ENCODE measurements at places on chromosomes 2 and 18.

DNA sequence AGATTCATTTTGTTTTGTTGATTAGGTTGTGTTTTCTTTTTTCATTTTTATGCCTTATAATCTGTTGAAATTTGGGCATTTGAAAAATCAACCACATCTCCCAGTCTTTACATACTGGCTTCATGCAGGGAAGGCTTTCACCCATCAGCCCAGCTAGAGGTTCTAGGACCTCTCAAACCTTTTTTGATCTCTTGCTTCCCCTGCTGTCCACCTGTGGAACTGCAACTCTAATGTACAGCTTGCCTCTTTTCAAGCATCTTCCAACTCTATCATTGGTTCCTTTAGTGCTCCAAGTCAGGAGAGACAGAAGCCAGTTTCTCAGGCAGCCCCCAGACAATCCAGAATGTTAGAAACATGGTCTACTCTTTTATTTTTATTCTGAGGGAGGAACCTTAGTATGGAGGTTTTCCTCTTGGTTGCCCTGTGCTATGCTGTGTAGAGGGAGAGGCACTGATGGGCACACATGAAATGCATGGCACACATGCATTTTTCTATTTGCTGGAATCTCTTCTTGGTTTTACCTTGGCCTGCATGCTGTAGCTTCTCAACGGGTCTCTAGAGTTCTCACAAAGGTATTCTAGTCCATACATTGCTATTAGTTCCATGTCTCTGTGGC, 107.2 kb upstream of the L3MBTL4 start:
- DNase-seq: no peak

DNA sequence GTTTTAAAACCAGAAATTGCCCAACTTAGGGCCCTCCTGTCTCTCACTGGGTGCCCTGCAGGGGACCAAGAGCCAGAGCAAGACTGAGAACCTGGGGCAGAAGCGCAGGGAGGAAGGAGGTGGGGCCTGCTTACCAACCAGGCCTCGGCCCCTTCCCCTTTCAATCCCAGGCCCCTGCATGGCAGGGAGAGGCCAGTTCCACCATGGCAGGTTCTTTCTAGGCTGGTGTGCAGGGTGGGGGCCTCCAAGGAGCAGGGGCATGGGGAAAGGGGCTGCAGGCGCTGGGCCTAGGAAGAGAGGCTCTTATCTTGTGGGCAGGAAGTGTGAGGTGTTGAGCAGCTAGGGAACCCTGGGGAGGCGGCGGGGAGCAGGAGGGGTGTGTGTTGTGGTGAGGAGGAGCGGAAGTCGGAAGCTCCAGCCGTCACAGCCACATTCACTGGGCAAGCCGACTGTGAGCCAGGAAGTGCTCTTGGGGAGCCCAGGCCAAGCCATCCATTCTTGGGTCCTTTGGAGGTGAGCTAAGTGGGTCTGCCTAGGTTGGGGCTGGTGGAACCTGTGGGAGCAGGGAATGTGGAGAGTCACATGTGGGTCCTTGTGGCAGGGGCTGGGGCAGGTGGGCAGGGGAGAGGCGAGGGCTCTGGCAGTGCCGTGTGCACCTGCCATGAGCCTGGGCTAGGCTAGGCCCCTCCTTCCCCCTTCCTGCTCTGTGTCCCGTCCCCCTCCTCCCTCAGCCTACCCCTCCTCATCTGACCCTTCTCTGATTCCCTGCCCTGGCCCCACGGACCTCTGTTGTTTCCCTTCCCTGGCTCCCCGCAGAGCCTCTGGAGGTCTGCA, at the start of gene PSD4:
TSS of gene PSD4 (plus strand) at position 430 of the 834 bp plus-strand sequence. CDS start 8,486 bp downstream, outside the sequence.
- no peak for DNase-seq

GRCh38 chr18:59172664-59173249, 33.1 kb downstream of the SEC11C start:
- no peak for DNase-seq

- no peak for DNase-seq
Observed at GRCh38 chr18:12255626-12256026, 1.5 kb downstream of the CIDEA start.

DNA sequence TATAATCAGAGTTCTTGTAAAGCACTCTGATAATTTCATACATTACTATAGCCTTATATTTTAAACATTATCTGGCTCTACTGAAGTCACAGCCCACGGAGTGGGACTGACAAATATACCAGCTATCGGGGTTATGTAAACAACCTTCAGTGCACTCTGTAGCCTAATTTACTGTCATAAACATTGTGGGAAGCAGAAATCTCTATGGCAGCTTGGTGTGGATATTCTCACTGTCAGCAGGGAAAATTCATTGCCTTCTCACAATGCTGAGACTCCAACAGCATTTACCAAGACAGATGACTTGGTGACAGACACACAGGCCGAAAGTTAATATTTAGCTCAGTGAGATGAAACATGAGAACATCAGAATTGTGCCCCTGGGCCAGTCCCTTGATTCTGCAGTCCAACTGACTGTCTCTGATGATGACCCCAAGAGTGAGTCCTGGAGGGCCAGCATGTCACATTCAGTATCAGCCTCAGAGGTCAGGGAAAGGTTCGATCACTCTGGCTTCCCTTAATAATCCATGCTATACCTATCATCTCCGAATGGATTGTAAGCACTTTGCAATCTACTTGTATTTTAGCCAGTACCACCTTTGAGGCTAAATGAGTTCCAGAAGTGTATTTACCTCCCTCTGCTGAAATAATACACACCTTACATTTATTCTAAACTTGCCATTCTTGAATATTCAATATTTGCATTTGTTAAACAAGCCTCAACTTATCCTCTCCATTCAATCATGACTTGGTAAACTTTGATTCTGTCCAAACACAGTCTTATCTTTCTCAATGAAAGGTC, 146.2 kb upstream of the OSR1 start:
- DNase-seq: no peak

GRCh38 chr2:156704617-156705016, 268.4 kb downstream of the GPD2 start:
- DNase-seq: no peak

GRCh38 chr18:79790996-79791972, 6.5 kb upstream of the KCNG2 start:
- peak; percentile 20 for DNase-seq

- no peak for DNase-seq
Observed at GRCh38 chr2:165497659-165498317, 28.3 kb downstream of the CSRNP3 start.

- peak; percentile 47 for DNase-seq
Observed at GRCh38 chr2:102063941-102064678, 72.3 kb downstream of the IL1R2 start.

DNA sequence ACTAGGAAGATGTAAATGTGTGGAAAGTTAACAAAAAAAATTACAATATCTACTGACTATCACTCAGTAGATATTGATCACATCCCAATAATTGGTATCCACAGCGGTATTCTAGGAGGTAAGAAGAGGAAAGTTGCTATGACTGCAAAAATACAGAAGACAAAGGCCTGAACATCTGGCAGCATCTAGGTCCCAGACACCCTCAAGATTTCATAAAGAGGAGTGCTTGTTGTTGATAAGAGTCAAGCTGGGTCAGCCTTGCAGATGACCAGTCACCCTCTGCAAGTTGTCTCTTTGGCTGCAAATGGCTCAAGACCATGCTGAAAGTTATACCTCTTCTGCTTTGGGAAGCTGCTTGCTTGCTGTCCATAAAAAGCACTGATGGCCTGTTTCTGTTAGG, 228.4 kb upstream of the FBXO11 start:
- no peak for DNase-seq

GRCh38 chr2:121061633-121062032, 223.4 kb downstream of the TFCP2L1 start:
- no peak for DNase-seq

- no peak for DNase-seq
Observed at GRCh38 chr2:142803158-142803557, 74.3 kb upstream of the KYNU start.

GRCh38 chr2:120820953-120821279, 85.2 kb downstream of the GLI2 start:
- DNase-seq: no peak

GRCh38 chr2:127575185-127575765, 39.8 kb downstream of the MYO7B start:
- DNase-seq: no peak

GRCh38 chr2:144377914-144378313, 142.0 kb downstream of the ZEB2 start:
- DNase-seq: no peak

DNA sequence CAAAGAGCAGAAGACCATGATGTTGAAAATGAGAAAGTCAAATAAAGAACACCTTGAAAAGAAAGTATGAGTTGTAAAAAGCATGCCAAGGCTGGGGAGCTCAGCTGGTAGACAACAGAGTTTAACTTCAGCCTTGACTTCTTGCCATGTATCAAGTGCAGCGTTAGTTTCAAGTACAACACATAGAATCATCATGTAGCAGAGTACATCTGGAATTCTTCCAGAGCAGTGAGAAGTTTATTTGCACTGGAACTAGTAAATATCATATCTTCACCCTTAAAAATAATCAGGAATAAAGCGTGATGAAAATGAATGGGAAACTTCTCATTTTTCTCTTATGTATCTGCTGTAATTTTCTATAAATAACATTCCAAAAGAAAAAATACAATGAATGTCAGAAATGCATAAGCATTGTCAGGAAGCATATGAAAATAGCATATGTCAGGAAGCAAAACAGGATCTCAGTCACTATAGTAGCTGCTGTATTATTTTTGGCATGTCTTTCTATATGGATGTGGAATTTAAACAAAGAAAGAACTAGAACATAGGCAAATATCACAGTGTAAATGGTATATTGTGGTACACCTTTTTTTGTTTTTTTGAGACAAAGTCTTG, 10.1 kb upstream of the SULT1C4 start:
- no peak for DNase-seq

GRCh38 chr2:196939371-196939770, 12.9 kb upstream of the PGAP1 start:
- DNase-seq: no peak

- no peak for DNase-seq
Observed at GRCh38 chr2:176024083-176024482, 22.0 kb upstream of the LNPK start.

- DNase-seq: no peak
Observed at GRCh38 chr2:177433402-177433801, 40.8 kb downstream of the AGPS start.

GRCh38 chr18:46751882-46752281, 5.0 kb downstream of the ST8SIA5 start:
- DNase-seq: no peak

GRCh38 chr2:186058614-186059013, 320.0 kb downstream of the FSIP2 start:
- DNase-seq: no peak

DNA sequence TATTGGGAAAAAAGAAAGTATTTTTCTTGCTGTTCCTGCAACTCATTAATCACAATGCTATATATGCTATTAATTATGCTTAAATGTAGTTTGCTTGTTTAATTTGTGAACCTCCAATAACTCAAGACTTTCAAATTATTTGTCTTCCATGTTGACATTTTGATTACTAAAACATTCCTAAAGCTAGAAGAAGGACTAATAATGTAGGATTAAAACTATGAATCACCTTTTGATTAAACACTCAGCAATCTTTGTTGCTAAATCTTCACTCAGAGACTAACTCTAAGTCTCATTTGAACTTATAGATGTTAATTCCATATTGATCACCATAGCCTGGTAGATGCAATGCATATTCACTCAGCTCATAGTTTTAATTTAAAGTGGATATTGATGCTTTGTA, 524.6 kb upstream of the ZEB2 start:
- DNase-seq: no peak

GRCh38 chr2:54555318-54555837, 99.3 kb downstream of the SPTBN1 start:
- no peak for DNase-seq

DNA sequence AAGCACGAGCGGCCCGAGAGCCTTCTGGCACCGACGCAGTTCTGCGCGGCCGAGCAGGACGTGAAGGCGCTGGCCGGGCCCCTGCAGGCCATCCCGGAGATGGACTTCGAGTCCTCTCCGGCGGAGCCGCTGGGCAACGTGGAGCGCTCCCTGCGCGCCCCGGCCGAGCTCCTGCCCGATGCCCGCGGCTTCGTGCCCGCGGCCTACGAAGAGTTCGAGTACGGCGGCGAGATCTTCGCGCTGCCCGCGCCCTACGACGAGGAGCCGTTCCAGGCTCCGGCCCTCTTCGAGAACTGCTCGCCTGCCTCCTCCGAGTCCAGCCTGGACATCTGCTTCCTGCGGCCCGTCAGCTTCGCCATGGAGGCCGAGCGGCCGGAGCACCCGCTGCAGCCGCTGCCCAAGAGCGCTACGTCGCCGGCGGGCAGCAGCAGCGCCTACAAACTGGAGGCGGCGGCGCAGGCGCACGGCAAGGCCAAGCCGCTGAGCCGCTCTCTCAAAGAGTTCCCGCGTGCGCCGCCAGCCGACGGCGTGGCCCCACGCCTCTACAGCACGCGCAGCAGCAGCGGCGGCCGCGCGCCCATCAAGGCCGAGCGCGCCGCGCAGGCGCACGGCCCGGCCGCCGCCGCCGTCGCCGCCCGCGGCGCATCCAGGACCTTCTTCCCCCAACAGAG, 70.4 kb downstream of the ARHGEF33 start:
- DNase-seq: no peak

DNA sequence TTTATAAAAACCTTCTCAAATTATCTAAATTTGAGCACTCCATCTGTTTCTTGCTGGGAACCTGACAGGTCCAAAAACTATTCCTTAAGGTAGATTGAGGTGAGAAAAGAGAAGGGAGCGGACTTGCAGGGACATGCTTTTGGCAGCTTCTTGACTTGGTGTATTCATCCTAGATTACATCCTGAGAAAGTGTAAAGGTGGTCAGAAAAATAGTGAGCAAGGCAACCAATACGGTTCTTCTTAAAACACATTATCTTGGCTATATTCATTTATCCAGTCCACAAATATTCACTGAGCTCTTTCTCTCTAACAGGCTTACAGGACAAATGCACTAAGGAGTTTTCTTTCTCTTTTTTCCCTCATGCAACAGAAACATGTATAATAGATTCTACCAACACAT, 230.0 kb downstream of the LRP1B start:
- no peak for DNase-seq

- no peak for DNase-seq
Observed at GRCh38 chr18:9925369-9925768, 11.6 kb downstream of the VAPA start.

GRCh38 chr18:59469463-59470180, 110.6 kb upstream of the LMAN1 start:
- no peak for DNase-seq
